ENCODE measurements at places on chromosomes 4 and X.

GRCh38 chrX:2581296-2581695, 80.5 kb upstream of the DHRSX start:
- no peak for DNase-seq

DNA sequence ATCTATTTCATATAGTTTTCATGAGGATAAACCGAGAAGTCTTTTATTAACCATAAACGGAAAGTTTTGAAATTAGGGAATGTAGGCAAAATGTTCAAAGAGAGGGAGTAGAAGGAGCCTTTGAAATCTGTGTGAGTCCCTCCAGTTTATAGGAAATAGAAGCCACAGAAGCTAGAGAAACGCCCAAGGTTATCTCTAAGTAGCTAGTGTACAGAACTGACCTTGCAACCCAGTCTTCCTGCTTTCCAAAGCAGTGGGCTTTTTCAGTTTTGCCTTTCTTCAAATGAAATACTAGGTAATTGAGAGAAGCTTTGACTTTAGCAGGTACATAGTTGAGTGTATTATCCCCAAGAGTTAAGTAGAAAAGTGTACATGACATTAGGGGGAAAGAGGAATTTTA, 39.4 kb downstream of the STIM2 start:
- no peak for DNase-seq

DNA sequence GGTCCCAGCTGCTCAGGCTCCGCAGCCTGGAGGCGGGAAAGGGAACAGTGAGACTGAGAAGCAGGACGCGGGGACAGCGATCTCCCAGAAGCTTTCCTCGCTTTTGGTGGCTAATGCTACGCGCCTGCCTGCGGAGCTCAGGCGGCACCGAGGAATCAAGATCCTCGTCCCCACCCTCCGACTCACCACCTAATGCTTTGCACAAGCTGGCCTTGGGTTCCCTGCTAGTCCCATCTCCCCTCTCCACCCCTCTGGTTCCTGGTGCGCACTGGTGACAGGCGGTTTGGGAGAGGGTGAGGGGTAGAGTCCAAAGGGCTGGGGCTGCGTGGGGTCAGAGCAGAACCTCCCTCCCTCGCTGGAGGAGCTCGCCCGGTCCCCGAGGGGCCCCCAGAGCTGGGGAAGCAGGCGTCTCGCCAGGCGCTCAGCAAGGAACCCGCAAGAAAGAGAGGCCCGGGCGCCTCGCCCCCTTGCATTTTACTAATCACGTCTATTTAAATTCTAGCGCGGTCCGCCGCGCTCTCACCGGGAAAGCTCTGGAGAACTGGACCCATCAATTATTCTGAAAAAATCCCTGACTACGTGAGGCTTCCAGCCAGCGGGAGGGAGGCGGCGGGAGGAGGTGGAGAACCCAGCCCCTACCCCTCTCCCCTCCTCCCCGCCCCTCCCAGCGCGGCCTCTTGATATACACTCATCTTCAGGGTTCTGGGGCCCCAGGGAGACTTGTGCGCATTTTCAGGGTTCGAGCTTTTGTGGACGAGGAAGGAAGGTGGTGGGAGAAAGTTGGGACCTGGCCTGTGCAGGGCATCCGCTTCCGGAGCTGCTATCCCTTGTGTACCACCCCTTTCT, 9.1 kb downstream of the POU4F2 start:
- no peak for DNase-seq

DNA sequence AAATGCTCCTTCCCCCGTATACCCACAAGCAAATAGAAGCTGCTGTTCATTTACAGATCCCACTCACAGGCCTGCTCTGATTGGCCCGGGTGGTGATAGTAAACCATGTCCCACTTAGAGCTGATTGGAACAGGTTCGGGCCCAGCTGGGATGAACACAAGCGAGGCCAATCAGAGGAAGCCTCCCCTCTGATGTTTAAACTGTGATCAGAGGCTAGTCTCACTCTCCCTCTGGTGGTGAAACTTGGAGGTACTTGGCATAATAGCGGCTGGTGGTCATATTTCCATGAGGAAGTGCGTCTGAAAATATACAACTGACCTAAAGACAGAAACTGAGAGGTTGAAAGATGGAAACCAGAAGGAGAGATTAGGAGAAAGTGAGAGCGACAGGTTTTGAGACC, 51.5 kb upstream of the TRPC3 start:
- no peak for DNase-seq

- DNase-seq, result no peak
These were observed 74.8 kb upstream of the BCOR start for GRCh38 chrX:40172401-40173142.

DNA sequence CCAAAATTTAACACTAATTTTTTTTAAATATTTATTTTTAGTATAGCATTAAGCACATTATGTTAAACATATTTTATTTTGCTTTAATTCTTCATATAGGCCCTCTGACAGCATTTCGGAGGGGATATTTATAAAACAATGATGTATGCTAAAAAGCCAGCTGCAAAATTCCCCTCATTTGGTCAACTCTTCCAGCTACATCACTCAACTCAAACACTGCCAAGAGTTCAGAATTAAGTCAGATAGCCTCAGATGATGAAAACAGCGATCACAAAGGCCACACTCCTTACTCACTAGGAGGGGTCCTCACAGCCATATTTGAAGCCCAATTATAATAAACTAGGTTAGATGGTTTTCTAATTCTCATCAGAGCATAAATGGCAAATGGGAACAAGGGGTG, 146.6 kb downstream of the ADAMTS3 start:
- DNase-seq, result no peak

DNA sequence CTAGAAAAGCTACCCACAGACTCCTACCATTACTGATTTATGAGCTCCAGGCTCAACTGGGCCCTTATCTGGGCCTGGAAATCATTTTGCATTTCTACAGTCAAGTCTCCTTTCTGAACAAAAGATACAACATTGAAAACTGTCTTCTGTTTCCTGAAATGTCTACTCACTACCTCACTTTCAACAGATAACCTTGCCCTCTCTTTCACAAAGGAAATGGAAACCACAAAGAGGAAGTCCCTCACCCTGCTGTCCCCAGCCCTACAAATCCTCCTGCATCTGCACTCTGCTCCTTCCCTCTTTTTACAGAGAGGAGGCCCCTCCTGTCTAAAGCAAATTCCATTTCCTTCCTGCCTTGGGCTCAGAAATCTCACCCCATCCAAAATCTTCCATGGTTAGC, 24.8 kb upstream of the CYBB start:
- no peak for DNase-seq

DNA sequence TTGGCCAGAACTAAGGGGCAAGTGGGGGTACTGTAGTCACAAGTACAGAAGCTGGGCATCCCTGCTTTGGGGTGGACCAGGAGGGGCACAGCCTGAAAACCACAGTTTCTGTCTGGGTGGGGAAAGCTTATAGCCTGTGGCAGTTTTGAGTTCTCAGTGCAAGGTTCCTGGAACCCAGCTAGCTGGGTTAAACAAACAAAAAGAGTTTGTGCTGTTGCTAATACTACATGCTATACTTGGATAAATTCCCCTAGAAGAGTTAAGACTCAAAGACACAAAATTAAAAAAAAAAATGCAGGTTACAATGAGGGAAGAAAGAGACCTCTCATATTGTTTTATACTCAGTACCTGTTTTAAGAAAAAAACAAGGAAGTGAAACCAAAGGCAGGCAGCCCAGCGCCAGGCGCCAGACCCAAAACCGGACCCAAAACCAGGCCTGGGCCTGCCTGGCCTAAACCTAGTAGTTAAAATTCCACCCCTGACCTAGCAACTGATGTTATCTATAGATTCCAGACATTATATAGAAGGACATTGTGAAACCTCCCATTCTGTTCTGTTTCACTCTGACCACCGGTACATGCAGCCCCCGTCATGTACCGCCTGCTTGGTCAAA, 50.8 kb downstream of the SLC2A9 start:
- DNase-seq, result no peak

DNA sequence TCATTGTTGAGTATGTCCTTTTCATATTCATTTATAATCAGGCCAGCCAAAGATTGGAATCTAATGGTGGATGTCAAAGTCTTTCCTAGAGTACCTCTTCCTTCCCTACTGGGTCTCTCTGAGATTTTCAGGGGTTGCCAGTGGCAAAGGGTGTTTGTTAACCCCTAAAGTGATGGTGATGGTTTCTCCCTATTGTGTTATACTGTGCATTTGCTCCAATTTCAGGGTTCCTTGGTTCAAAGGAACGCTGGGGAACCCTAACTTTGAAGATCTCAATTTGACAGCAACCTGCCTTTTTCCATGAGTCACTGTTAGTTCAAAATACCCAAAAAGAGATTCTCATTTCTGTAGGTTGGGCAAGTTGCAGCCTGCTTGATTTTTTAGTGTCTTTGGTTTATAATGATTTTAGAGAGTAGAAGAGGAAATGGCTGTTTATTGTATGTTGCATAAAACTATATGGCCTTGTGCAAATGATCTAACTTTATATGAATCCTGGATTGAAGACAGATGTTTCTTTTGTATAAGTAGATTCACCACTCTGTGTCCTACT, 23.0 kb downstream of the GAB1 start:
- DNase-seq, result no peak

DNA sequence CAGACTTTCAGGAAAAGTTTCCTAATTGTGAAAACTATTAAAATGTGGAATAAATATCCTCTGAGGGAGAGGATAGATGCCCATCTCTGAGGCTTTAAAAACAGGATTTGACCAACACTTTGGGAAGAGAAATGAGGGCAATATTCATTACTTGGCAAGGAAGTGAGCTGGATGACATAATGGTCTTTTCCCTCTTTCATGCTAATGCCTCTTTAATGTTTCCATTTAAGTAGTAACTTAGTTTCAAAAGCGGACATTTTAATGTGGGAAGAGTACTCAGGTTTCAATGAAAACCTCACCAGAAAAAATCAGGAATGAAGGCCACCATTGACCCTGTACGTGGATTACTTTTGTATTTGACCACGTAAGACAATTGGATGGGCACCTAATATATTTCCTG, 503.3 kb downstream of the ANKRD50 start:
- DNase-seq, result no peak

- no peak for DNase-seq
These were observed 392.5 kb downstream of the C4orf33 start for GRCh38 chr4:129488427-129488826.

- DNase-seq, result no peak
These were observed 22.9 kb upstream of the FAT1 start for GRCh38 chr4:186746581-186746980.

GRCh38 chrX:112846187-112846586, 5.6 kb upstream of the AMOT start:
- no peak for DNase-seq

GRCh38 chr4:88027611-88028608, 20.5 kb downstream of the PKD2 start:
- no peak for DNase-seq

DNA sequence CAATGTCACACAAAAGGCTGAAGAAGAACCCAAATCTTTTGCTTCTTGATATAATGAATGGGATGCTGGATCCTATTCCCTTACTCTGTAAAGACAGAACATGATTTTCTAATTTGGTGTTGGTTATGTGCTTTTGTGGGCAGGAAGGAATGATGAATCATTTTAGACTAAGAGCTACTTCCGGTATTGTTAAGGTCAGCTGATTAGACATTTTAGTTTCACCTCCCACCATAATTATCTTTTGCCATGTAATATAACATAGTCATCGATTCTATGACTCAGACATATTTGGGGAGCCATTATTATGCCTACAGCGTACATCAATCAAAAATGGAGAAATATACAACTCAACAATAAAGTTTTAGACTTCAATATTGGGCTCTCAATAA, 265.3 kb downstream of the ZNF674 start:
- no peak for DNase-seq

- DNase-seq, result no peak
These were observed 62.7 kb upstream of the PHKA2 start for GRCh38 chrX:19046343-19047215.

- no peak for DNase-seq
These were observed 116.9 kb upstream of the GALNT7 start for GRCh38 chr4:173051716-173052115.

DNA sequence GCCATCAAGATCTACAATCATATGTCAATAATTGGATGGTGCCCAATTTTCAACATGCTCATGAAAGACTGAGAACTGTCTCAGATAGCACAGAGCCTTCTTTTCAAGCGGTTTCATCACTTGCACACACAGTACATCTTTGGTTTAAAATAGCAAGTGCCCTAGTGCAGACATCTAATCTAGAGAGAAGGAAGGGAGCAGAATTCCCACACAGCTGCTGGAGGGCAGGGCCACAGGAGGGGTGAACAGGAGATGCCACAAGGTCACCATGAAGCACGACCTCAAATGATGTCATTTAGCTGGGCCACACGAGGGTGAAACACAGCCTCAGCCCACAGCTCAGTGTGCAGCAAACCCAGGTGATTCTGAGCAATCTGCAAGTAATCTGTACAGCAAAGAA, 24.3 kb downstream of the LEF1 start:
- no peak for DNase-seq

GRCh38 chr4:169024762-169025161, 14.7 kb upstream of the CBR4 start:
- no peak for DNase-seq

DNA sequence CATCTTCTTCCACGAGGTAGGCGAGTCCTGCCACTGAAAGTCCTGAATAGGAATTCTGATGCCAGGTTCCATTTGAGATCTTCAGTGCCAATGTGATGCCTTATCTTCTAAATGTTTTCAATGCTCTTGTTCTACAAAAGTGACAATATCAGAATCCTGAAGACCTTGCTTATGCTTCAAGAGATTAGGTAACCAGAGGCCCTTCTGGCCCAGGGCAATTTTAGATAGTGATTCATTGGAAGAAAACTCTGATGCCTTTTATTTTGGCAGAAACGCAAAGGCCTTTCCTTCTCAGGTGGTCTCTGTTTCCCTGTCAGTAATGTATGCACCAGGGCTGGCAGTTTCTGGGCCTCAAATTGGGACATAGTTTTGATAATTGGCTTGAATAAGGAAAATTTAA, 144.8 kb downstream of the CEP135 start:
- no peak for DNase-seq

DNA sequence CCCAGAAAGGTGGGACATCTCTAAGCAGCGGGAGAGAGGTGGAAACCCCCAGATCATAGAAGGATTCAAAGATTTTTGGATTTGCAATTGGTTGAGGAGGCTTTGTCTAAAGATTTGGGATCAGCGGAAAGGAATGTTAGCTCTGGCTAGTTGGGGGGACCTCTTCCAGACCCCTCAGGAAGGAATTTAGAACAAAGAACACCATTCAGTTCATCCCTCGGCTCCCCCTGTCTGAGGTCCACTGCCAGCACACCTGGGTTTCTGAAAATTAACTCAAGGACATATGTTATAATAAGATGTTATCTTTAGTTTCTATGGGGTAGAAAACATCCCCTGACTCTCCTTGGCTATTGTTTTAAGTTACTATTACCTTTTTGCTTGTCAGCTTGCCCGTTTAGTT, 163.6 kb downstream of the CEP135 start:
- no peak for DNase-seq

DNA sequence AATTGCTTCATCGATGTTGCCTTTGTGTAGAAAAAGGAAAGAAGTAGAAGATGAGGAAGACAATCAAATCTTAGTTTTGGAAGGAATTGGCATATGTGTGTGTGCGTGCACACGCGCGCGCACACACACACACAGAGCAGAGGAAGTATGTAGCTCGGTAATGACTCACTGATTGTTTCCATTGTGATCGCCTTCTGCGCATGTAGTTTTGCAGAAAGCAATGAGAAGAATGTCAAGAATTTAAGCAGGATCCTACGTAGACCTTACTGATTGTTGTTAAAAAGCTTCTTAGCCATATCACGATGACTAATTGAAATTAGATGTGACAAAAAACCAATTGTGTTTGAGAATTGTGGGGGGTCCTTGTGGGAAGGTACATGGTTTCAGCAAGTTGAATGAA, 12.8 kb upstream of the LIMCH1 start:
- DNase-seq, result no peak
